ENCODE measurements at places on chromosomes 16 and 17. TPM values are rescaled to one million over a fixed set of nuclear protein-coding genes. Genes with fewer than 3 reads are reported as not detected.

- peaks cover 7% of the 10 kb centered on the region for H3K4me1 ChIP-seq
- no peak overlapping the region for H3K4me3 ChIP-seq
- peaks cover 15% of the 10 kb centered on the region for H3K36me3 ChIP-seq
- no peak for DNase-seq
Measured at GRCh38 chr17:2691069-2691871, 20.3 kb downstream of the CLUH start.

DNA sequence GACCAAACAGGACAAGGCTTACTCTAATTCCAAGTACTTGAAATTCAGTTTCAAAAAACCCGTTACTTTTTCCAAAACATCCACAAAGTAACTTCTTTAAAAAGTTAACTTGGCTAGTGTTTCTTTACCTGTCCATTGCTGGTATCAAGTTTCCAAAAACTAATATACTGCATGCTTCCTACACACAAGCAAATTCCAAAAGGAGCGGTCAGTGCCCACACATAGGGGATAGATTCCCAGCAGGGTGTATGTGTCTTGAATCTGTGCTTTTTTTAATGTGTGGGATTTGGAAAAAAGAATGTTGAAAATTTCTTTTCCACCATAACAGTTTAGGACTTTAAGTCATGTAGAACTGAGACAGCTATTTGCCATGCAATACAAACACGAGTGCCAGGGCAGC, 367.8 kb upstream of the SOX9 start:
- no peak overlapping the region for H3K4me3 ChIP-seq
- DNase-seq, result no peak
- no peaks in the 10 kb centered on the region for H3K36me3 ChIP-seq
- no peaks in the 10 kb centered on the region for H3K4me1 ChIP-seq

GRCh38 chr17:72053449-72053848, 67.4 kb upstream of the SOX9 start:
- no peaks in the 10 kb centered on the region for H3K36me3 ChIP-seq
- H3K4me1 ChIP-seq, result no peaks in the 10 kb centered on the region
- no peak overlapping the region for H3K27ac ChIP-seq

GRCh38 chr16:48580925-48581500, 29.0 kb downstream of the N4BP1 start:
- no peaks in the 10 kb centered on the region for H3K36me3 ChIP-seq
- H3K4me1 ChIP-seq, result peaks cover 5% of the 10 kb centered on the region
- no peaks in the 10 kb centered on the region for H3K27me3 ChIP-seq
- DNase-seq, result no peak
- no peak overlapping the region for H3K27ac ChIP-seq
- no peak overlapping the region for H3K4me3 ChIP-seq

GRCh38 chr17:79464318-79465010, 146.4 kb downstream of the RBFOX3 start:
- no peak overlapping the region for H3K27ac ChIP-seq
- DNase-seq, result no peak
- H3K27me3 ChIP-seq, result no peaks in the 10 kb centered on the region
- H3K4me1 ChIP-seq, result no peaks in the 10 kb centered on the region

DNA sequence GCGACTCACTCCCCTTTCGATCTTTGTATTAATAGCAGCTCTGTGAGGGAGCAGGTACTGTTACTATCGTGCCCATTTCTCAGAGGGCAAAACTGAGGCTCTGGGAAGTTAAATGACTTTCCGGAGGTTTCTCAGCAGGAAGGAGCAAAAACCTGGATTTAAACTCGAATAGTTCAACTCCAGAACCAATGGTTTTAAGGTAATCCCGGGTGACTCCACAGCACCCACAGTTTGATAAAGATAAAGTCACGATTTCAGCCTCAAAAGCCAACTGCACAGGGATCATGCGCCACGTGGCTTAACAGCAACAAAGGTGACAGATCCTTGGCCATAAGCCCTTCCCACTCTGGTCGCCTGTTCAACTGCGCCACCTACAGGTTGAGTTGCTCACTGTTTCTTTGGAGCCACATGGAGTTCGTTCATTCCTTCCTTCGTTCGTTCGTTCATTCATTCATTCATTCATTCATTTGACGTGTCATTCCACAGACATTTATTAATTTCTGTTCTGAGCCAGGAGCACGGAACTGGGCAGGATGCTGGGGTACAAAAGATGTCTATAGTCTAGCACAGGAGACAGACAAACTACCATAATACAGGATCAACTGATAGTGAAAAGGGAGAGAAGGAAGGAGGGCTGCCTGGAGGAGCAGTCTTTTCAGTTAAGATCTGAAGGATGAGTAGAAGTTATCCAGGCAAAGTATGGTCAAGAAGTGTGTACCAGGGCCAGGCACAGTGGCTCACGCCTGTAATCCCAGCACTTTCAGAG, 134.8 kb downstream of the HS3ST2 start:
- no peaks in the 10 kb centered on the region for H3K36me3 ChIP-seq
- H3K4me3 ChIP-seq, result no peak overlapping the region
- H3K27ac ChIP-seq, result no peak overlapping the region
- H3K27me3 ChIP-seq, result peaks cover 6% of the 10 kb centered on the region

DNA sequence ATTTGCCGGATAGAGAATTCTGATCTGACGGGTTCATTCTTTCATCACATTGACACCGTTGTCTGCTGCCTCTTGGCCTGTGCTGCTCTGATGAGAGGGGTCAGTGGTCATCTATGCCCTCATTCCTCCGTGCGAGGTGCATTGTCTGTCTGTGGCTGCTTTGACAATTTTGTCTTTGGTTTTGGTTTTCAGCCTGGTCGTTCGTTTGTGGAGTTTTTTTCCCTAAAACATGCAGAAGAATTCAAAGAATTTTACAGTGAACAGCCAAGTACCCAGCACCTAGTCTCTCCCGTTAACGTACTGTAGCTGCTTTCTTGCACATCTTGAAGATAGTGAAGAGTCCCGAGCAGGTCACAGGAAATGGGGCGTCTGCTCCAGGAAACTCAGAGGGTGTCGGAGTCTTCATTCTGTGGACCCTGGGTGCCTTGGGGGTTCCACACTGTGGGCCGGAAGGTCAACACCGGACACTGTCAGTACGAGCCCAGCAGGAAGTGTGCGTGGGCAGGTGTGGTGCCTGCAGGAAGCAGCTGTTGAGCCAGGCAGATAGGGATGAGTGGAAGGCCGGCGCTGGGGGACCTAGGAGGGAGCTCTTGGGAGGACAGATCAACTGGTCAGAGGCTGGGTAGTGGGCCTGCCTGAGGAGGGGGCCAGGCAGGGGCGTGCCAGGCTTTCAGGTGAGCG, 28.2 kb downstream of the CRAMP1 start:
- DNase-seq, result no peak
- H3K27me3 ChIP-seq, result no peaks in the 10 kb centered on the region
- H3K4me3 ChIP-seq, result no peak overlapping the region
- no peaks in the 10 kb centered on the region for H3K4me1 ChIP-seq
- peaks cover 20% of the 10 kb centered on the region for H3K36me3 ChIP-seq

DNA sequence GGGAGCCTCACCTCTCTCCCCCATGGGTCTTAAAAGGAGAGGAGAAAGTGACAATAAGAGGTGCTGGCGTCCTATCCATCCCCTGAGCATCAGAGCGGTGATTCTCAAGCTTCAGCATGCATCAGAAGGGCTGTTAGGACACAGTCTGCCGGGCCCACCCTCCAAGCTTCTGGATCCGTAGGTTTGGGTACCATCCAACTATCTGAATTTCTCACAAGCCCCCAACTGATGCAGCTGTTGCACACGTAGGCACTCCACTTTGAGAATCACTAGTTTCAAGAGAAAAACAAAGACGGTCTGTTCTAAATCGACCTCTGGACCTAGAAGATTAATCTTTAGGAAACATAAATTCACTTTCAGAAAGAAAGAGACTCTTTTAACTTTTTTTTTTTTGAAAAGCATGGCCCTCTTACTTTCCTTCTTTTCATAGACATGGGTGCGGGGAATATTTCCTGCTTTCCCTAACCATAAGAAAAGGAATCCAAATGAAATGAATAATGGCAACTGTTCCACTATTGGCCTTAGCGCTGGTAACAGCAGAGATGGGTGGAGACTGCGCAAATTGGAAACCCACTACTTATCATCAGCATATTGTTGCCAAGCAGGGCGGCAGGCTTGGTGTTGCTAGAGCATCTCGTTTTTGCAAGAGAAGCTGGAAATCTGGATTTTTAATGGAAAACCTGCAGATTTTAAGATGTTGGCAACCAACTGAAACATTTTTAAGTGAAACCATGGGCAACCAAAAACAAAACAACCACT, 144.4 kb downstream of the GAS7 start:
- no peaks in the 10 kb centered on the region for H3K4me1 ChIP-seq
- no peaks in the 10 kb centered on the region for H3K36me3 ChIP-seq
- DNase-seq, result no peak
- H3K4me3 ChIP-seq, result no peak overlapping the region

GRCh38 chr16:17939122-17939536, 397.4 kb downstream of the NPIPA8 start:
- H3K36me3 ChIP-seq, result no peaks in the 10 kb centered on the region
- H3K27me3 ChIP-seq, result no peaks in the 10 kb centered on the region
- no peak overlapping the region for H3K4me3 ChIP-seq
- no peak for DNase-seq
- no peak overlapping the region for H3K27ac ChIP-seq

DNA sequence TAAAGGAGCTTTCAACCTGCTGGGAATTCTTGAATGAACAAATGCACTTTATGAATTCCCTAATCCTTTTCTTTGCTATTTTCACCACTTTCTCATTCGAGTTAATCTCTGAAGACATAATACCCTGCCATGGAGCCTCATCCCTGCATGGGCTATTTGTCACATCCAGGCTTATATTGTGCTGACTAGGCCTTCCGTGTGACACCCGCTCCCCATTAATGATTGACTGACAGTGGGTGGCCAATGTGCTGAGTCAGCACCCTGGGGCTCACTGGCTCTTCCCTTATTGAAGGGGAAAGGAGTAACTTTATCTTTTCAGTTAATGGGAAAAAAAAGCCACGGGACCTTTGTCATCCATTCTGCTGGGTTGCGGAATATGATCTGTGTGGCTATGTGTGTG, 1024.8 kb upstream of the EEF2KMT start:
- H3K4me1 ChIP-seq, result no peaks in the 10 kb centered on the region
- no peak overlapping the region for H3K27ac ChIP-seq
- DNase-seq, result no peak
- no peaks in the 10 kb centered on the region for H3K36me3 ChIP-seq
- no peaks in the 10 kb centered on the region for H3K27me3 ChIP-seq
- H3K4me3 ChIP-seq, result no peak overlapping the region

GRCh38 chr17:1008008-1008761, 11.3 kb downstream of the TIMM22 start:
- H3K27me3 ChIP-seq, result no peaks in the 10 kb centered on the region
- peaks cover 20% of the 10 kb centered on the region for H3K4me1 ChIP-seq
- peaks cover 17% of the 10 kb centered on the region for H3K36me3 ChIP-seq
- no peak overlapping the region for H3K4me3 ChIP-seq

- H3K4me1 ChIP-seq, result peaks cover 22% of the 10 kb centered on the region
- peak overlapping the region; percentile 31 for H3K27ac ChIP-seq
- peak; percentile 95 for DNase-seq
- H3K27me3 ChIP-seq, result no peaks in the 10 kb centered on the region
- no peak overlapping the region for H3K4me3 ChIP-seq
- H3K36me3 ChIP-seq, result no peaks in the 10 kb centered on the region
Measured at GRCh38 chr17:19346351-19347255, 15.9 kb downstream of the B9D1 start.

DNA sequence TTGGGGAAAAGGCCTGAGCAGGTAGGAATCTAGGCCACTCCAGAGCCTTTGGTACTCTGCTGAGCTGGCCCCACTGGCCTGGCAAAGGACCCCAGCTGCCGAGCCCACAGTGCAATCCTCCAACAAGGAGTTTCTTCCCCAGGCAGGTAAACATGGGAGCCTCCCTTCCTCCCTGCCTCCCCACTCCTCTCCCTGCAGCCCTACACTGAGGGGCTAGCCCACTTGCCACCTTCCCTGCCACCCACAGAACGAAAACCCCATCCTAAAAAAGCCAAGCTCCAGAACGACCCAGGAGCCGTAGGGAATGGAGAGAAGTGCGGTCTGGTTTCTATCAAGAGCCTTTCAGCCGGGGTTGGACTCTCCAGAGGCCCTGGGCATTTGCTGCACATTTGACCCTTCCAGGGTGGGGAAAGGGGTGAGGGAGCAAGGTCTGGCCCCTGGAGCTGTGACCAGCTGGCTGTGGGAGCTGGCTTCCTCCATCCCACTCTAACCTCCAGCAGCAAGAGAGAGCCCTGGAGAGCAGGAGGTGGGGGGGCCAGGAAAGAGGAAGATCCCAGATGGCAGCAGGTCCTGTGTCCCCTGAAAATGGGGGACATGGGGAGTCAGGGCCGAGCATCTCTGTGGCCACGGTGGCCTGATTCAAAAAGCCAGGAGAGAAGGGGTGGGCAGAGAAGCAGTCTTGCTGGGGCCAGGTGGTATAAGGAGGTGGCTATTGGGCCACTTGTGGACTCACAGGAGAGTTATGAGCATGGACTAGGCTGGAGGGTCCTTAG, 1.3 kb downstream of the HID1 start:
- DNase-seq, result no peak
- no peaks in the 10 kb centered on the region for H3K4me1 ChIP-seq
- no peaks in the 10 kb centered on the region for H3K36me3 ChIP-seq
- H3K4me3 ChIP-seq, result no peak overlapping the region

DNA sequence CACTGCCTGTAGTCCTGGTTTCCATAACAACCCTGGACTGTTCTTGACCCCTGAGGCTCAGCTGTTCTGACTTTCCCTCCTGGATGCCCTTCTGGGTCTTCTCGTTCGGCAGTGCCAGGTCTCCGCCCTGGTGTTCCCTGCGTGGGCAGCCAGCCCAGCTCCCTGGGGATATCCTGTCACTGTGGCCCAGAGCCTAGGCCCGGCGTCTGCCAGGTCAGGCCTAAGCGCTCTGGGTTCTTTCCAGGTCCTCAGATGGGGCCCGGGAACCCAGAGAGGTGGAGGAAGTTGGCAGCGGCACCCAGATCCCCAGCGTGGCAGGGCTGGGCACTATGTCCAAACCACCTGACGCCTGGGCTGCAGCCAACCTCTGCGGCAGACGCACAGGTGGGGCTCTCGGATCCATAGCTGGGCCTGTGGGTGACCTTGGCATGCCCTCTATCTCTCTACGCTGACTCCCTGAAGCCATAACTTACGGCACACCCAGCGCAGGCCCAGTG, 12.5 kb upstream of the ATP2A3 start:
- no peak overlapping the region for H3K27ac ChIP-seq
- no peak overlapping the region for H3K4me3 ChIP-seq
- H3K36me3 ChIP-seq, result no peaks in the 10 kb centered on the region
- H3K4me1 ChIP-seq, result no peaks in the 10 kb centered on the region
- no peaks in the 10 kb centered on the region for H3K27me3 ChIP-seq

GRCh38 chr16:85631230-85631629, 18.1 kb downstream of the GSE1 start:
- H3K4me1 ChIP-seq, result no peaks in the 10 kb centered on the region
- no peaks in the 10 kb centered on the region for H3K27me3 ChIP-seq

- no peaks in the 10 kb centered on the region for H3K27me3 ChIP-seq
- H3K4me1 ChIP-seq, result no peaks in the 10 kb centered on the region
- no peaks in the 10 kb centered on the region for H3K36me3 ChIP-seq
- no peak for DNase-seq
- H3K4me3 ChIP-seq, result no peak overlapping the region
- no peak overlapping the region for H3K27ac ChIP-seq
Measured at GRCh38 chr17:80577876-80578570, 33.4 kb downstream of the RPTOR start.

GRCh38 chr17:36641877-36642845, 40.8 kb downstream of the MRM1 start:
- no peak for DNase-seq
- H3K36me3 ChIP-seq, result no peaks in the 10 kb centered on the region
- H3K4me1 ChIP-seq, result no peaks in the 10 kb centered on the region
- H3K27me3 ChIP-seq, result peaks cover 52% of the 10 kb centered on the region

Gene MRPL38
- 36.0 TPM for total RNA-seq

Gene NARF
- 30.0 TPM for total RNA-seq

Gene TP53TG3C
- not detected for total RNA-seq

Gene KCNJ18
- not detected for total RNA-seq

Gene NPLOC4
- total RNA-seq, result 49.8 TPM

Gene MYH8
- total RNA-seq, result not detected

Gene PRSS22
- total RNA-seq, result not detected

Gene TMEM132E
- not detected for total RNA-seq

Gene ABCA9
- 3.1 TPM for total RNA-seq

Gene TBX4
- total RNA-seq, result 35.2 TPM

Gene ITGB3
- total RNA-seq, result 13.1 TPM

All from fibroblast of lung (primary cell).